Immature natural killer cell (primary cell): ENCODE measurements at places on chromosomes 4 and X.
A peak's percentile ranks its signal among the peaks of the same experiment; 100 is the strongest.

DNA sequence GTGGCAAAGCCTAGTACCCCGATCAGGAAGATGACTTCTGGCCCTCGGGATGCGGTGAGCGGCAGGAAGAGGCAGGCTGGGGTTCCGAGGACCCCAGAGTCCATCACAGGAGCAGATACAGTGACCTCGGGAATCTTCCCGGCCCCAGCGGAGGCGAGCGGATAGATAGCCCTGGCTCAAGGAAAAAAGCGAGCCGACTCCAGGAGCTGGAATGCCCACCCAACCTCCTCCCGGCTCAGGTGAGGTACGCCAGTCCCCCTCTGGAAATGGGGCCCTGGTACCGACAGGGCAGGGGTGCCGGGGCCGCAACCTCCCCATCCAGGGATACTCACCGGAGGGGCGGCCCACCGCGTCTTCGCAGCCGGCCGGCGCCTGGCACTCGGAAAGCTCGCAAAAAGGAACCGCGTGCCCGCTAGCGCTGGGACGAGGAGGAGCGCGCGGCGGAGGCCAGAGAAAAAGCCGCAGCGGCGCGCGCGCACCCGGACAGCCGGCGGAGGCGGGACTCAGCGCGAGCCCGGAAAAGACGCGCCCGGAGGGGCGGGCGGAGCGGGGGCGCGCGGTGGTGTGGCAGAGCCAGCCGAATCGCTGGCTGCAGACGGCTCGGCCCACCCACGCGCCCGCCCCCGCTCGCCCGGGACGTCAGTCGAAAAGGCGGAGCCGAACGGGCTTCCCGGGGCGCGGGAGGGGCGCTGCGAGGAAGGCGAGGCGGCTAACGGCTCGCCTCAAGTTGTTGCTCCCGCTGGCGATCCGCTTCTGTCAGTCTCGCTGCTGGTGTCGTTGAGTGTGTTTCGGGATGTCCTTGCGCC, at the start of gene ACSL4:
ACSL4 (minus strand) TSS at position 451 of the 806 bp plus-strand sequence. CDS start 49,894 bp downstream, outside the sequence.
- peak; percentile 85 for DNase-seq

- DNase-seq: no peak
These were observed 508.7 kb downstream of the ZNF674 start for GRCh38 chrX:46036508-46036907.

- DNase-seq: no peak
These were observed 6.9 kb downstream of the G3BP2 start for GRCh38 chr4:75666299-75666698.

DNA sequence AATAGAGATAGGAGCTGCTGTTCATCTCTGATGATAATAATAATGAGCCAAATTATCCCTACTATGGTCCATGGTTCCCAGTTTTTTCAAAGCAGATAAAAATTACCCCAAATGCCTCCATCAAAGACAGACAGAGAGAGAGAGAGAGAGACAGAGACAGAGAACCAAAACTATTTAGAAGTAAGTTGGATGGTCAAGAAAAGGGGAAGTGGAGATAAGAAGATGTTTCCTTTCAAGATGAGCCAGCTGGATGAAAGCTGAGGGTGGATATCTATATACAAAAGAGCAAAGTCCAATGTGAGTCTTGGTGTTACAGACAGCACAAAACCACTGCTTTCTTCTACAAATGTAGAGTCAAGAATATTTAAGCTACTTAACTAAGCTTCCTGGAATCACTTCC, 173.9 kb downstream of the GRIA3 start:
- no peak for DNase-seq

DNA sequence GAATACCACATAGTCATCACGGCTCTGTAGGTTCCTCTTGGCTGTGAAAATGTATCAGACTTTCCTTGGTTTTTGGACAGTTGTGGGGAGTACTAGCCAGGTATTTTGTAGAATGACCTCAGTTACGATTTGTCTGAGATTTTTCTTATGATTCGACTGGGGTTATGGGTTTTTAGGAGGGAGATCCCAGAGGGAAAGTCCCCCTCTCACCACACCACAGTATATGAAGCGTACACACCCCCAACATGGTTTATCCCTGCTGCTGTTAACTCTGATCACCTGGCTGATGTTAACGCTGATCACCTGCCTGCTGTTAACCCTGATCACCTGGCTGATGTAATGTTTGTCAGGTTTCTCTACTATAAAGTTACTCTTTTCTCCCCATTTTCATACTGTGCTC, 72.6 kb downstream of the ANAPC4 start:
- DNase-seq: no peak

- no peak for DNase-seq
These were observed 192.0 kb downstream of the SMIM20 start for GRCh38 chr4:26105815-26106699.

- no peak for DNase-seq
These were observed 53.4 kb downstream of the GPAT3 start for GRCh38 chr4:83589279-83589678.

GRCh38 chr4:978957-979701, 5.8 kb upstream of the DGKQ start:
- DNase-seq: no peak

- no peak for DNase-seq
These were observed 7.8 kb upstream of the BOD1L1 start for GRCh38 chr4:13635286-13635799.

GRCh38 chrX:141467442-141467841, 117.1 kb downstream of the SPANXA1 start:
- DNase-seq: no peak

DNA sequence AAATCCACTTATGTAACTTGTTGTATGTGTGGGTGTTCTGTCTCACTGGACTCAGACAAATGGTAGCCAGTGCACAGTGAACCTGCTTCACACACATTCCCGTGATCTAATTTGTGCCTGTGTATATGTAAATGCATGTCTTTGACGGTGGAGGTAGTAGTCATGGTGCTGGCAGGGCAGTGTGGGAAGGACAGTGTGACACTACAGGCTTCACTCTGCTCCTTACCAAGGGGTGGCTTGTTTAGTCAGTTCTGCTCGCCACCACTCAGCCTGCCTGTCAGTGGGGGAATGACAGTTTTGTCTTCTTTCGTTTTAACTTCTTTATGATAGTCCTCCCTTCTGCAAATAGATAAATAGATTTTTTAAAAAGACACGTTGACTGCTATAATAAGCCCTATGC, 17.7 kb upstream of the PAQR3 start:
- DNase-seq: no peak

DNA sequence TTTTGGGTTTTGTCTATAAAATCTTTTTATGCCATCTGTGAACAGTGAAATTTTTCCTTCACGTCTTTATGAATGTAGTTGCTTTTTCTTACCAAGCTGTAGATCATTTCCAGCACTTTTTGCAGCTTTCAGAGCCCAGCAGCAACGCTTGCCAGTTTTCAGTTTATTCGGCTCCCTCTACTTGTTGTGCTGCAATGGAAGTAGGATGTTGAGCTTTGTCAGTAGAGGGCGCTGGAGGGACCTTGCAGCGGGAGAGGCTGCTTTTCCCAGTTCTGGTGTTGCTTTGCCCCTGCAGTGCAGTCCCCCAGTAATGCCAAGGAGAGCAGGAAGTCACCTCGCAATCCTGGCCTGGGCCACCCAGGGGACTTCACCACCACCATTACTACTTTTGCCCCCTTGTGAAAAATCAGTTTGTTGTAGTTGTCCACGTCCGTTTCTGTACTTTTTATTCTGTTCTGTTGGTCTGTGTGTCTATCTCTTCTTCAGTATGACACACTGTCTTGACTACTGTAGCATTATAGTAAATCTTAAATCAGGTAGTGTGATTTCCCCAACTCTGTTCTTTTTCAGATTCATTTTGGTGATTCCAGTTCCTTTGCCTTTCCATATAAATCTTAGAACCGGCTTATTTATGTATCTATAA, 21.8 kb downstream of the CMC4 start:
- DNase-seq: peak; percentile 40

DNA sequence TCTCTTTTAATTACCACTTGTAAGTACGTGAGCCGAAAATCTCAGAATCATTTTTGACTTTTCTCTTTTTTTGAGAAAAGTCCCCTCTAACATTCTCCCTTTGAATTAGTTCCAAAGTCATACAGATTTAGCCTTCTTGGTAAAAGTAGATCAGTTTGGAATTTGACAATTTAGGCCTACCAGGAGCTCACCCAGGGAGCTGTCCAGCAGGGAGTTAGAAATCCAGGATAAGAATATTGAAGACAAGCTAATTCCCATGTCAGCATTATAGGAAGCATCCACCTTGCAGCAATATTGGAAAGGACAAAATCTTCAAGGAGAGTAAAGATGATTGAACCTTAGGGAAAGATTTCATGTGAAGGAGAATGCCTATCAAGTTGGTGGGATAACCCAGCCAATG, 352.2 kb upstream of the CPEB2 start:
- no peak for DNase-seq

- DNase-seq: no peak
These were observed 720.0 kb downstream of the PCDH18 start for GRCh38 chr4:136812100-136812880.

DNA sequence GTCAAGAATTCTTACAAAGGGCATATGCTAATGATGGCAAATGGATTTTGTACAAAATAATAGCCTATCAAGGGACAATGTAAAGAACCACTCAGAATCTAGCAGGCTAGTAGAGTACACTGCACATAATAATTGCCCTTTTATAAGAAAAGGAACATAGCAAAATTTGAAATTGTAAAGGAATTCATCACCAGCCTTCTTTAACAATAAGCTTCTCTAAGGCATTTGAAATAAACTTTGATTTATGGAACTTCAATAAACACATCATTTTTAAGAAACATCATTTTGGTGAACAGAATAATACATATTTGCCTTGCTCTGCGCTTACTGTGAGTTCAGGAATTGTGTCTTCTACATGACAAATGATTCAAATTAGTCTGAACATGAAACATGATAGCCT, 9.7 kb upstream of the ATP10D start:
- no peak for DNase-seq

DNA sequence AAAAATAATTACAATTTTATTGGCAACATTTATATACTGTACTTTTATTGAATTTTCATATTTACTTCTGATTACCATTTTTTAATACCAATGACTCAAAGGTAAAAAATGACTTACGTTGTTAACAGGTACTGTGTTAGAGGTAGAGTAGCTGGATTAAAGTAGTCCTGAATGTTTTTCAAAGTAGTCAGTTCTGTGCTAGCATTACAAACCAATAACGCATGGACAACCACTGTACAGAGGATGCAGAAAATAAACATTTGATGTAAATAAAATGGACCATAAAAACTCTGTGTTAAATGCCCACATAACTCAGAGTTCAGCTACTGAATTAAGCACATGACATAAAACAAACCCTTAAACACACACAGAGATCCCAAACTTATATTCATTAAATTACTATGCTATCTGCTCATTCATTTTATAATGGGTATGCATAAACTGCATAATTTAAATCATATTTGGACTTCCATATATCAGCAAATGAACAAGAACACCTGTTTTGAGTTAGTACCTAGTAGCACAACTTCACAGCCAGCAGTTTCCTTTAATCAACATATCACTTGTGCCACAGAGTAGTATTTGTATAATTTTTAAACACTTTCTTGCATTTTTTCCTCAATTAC, 46.4 kb upstream of the NEUROG2 start:
- no peak for DNase-seq

DNA sequence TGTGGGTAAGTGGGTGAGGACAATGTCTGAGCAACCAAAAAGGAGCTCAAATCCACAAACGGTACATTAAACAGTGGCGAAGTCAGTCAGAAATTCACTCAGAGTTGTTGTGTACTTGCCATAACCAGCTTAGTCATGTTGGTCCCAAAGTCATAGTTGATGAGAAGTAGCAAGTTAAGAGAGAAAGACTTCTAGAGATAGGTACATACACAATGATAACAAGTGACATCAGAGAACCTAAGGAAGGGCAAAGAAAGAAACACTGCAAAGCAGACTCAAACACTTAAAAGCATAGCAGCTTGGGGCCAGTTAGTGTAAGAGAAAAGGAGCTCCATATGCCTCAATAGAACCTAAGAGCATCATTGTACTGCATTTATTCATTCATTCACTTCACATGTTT, 30.2 kb downstream of the DYNLT3 start:
- no peak for DNase-seq

DNA sequence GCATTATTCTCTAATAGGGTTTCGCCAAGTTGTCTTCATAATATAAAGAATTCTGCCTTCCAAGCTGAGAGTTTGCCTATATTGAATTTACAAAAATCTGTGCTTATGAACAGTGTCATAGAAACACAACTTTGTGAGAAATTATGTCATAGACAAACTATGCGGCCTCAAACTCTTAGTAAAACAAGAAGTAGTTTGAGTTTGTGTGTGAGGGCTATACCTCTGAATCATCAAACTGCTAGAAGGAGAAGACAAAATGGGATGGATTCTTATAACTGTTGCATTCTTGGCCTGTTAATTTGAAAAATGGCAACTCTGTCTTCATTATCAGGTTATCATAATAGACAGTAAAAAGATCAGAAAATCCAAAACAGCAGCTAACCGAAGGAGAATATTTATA, 46.1 kb upstream of the NAP1L5 start:
- DNase-seq: no peak
